ENCODE measurements at places on chromosomes 2 and 18.
A peak's percentile ranks its signal among the peaks of the same experiment; 100 is the strongest.

DNA sequence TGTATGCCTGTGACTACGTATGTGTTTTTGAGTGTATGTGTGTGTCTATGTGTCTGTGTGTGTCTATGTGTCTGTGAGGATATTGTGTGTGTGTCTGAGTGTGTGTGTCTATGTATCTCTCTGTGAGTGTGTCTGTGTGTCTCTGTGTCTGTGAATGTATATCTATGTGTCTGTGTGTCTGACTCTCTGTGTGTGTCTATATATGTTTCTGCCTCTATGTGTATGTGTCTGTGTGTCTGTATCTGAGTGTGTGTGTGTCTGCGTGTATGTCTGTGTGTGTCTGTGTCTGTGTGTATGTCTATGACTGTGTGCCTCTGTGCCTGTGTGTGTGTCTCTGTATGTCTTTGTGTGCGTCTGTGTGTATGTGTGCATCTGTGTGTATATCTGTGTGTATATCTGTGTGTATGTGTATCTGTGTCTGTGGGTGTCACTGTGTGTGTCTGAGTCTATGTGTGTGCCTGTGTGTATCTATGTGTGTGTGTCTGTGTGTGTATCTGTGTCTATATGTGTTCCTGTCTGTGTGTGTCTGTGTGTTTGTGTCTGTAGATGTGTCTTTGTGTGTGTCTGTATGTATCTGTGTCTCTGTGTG is 172.7 kb downstream of the MYCN start:
- no peak for DNase-seq

DNA sequence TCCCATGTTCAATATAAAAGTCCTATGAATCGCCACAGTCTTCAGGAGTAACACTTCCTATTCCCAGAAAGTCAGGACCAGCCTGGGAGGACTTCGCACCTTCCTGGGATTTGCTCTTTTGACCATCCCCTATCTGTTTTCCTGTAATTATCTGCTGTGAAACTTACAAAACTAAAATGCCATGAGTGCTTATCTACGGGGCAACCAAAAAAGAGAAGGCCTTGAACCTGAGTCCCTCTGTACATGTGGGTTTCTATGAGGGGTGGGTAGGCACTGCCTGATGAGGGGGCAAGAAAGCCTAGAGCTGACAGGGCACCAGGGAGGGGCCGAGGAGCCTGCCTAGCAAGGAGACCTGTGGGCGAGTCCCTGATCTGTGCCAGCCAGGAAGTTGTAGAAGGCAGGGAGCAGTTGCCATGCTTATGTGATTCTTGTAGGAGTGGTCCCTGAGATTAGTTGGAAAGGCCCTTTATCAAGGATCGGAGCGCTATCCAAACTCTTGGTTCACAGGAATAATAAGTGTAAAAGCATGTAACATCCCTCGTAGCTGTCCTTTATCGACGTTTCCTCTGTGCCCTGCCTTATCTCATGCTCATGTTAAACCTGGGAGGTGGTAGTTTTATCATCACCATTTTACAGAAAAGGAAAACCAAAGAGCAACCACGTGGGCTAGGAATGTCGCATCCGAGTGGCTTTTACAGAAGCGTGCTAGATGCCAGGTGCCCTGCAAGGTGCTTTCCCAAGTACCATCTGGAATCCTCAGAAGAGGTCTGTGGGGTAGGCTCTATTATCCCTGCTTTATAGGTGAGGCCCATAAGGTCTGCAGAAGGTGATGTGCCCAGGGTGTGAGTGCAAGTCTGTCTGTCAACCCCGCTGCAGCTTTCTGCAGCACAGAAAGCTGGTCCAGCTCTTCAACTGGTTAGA is 111.8 kb downstream of the B3GNT2 start:
- DNase-seq: no peak

DNA sequence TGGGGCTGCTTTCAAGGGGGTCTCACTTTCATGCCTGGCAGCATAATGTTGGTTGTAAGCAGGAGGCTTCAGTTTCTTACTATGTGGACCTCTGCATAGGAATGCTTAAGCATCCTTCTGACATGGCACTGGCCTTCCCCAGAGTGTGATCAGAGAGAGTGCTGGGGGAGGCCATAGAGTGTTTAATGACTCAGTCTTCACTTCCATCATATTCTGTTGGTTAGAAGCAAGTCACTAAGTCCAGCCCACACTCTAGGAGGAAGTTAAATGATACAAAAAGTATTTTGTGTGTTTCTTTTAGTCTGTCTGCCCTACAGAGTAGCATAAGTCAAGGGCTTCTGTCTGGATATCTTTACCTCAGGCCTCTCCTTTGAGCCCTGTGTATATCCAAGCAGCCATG is 64.9 kb downstream of the GALNT1 start:
- DNase-seq: no peak

DNA sequence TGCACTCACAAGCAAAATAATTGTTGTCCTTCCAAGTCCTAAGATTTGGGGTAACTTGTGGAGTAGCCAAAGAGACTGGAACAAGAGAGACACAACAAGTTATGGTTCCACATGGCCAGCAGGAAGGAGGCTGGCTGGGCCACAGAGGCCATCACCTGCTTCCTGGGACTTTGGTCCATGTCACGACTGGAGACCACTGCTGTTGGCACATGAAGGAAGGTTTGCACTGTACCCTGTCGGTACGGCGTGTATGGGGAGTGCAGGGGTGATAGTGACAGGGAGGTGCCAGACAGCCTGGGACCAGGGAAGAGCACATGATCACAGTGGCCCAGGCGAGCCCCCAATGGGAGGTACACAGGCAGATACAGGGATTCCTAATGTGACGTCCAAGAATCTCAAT is 15.5 kb downstream of the SLC66A2 start:
- DNase-seq: no peak

GRCh38 chr2:191177751-191178736 is 27.2 kb upstream of the STAT4 start:
- no peak for DNase-seq

- DNase-seq: no peak
Observed at GRCh38 chr18:53906681-53907080, 317.8 kb downstream of the MBD2 start.

GRCh38 chr2:186639939-186640338 is 50.1 kb downstream of the ITGAV start:
- peak; percentile 6 for DNase-seq

- DNase-seq: no peak
Observed at GRCh38 chr2:232117413-232117812, 155.9 kb downstream of the DIS3L2 start.

- no peak for DNase-seq
Observed at GRCh38 chr2:176445956-176446355, 176.7 kb downstream of the MTX2 start.

DNA sequence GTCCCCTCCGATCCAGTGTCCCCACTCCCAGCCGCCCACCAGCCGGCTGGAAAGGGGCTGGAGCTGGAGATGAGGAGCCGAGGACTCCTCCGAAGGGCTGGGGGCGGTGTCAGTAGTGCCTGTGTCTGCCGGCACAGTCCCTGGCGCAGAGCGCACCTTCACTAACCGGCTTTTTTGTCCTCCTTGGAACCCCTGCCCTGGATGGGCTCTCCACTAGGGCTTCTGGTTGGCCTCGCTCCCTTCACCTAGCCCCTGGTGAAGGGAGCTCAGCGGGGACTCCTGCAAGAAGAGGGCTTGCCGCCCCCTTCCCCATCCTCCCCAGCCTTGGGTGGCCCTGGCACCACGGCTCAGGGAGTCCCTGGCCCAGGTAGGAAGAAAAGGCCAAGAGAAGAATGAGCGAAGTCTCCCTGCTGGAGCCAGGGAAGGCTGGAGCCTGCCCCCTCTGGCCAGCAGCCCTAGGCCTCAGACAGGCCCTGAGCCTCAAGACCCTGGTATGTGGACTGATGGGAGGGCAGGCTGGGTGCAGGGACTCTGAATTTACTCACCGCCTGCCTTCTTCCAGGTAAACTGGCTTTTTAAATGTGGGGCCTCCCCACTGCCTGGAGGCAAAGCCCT is 570 bp upstream of the ECEL1 start:
- DNase-seq: no peak

GRCh38 chr2:44559108-44559507 is 197.4 kb downstream of the CAMKMT start:
- no peak for DNase-seq

DNA sequence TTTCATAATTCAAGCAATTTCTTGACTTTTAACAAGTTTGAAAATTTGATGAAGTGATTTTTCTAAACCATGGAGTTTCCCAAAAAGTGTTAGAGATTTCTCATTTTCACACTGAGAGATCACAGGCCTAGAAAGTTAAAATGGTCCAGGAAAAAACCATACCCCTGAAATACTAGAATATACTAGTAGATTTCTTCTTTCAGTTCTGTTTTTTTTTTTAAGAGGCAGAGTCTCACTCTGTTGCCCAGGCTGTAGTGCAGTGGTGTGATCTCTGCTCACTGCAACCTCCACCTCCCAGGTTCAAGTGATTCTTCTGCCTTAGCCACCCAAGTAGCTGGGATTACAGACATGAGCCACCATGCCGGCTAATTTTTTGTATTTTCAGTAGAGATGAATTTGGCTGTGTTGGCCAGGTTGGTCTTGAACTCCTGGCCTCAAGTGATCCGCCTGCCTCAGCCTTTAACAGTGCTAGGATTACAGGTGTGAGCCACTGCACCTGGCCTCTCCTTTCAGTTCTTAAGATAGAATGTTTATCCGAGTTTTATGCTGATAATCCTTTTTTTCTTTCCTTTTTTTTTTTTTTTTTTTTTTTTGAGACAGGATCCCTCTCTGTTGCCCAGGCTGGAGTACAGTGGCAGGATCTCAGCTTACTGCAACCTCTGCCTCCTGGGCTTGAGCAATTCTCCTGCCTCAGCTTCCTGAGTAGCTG is 14.4 kb downstream of the MTHFD2 start:
- no peak for DNase-seq

GRCh38 chr18:64474773-64475172 is 325.9 kb upstream of the LINC00305 start:
- DNase-seq: no peak

DNA sequence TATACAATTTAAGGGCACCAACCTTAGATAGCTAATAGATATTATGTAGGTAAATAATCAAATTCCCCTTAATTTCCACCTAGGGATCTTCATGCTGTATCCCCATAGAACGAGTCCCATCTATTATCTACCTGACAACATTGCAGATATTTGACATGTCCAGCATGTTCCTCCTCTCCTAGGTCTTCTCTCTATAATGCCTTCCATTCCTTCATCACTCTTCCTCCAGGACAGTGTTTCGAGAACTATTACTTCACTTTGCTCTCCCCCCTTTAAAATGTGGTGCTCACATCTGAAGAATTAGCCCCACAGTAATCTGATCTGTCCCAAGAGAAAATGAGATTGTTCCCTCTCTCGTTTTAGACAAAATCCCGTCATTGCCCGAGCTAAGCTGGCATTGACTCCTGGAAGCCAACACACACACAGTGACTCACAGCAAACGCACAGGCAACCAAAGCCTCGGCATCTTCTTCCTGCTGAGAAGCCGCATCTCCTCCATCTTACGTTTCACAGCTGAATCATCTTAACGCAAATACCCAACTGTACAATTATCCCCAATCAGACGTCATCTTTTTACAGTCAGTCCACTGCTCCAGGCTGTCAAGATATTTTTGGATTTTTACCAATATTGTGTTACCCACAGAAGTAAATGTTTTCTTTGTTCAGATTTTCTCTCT is 162.9 kb upstream of the AGAP1 start:
- no peak for DNase-seq

DNA sequence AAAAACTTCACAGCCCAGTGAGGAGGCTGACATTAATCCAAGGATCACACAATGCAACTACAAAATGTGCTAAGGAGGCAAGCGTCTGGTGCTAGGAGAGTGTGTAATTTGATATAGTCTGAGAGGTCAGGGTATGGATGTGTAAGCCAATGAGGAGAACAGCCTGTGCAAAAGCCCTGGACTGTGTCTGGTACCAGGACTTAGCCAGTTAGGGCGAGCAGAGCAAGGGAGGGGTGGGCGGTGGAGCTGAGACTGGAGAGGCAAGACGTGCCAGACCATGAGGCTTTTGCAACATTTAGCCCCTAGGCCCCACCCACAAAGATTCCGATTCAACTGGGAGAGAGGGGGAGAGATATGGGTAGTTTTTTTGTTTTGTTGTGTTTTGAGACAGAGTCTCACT is 33.5 kb upstream of the SPRED2 start:
- no peak for DNase-seq

DNA sequence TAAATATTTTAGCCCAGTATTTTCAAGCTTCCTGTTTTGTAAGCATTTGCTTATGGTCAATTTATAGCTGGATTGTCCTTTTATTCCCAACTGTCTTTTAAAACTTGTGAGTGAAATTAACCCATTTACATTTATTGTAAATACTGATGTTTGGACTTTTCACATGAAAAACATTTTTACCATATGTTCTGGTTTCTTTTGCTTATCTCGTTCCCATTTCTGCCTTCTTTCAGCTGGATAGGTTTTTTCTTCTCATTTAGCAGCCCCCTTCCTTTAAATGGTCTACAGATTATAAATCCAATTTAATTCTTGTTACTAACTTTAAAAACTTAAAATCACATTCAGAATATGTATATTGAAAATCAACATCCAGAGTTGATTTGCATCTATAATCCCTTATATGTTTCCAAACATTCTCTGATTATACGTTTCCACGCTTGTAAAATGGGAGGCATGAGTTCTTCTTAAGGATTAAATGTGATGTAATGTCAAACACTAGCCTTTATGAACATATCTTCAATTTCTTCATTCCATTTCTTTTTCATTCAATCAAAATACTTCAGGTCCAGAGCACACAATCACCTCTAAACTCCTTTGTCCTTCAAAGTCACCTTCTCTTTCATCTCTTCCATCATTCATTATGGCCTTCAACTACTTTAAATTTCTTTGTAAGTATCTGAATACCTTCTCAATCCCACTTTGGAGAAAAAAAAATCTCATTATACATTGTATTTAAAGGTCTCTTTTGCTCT is 1.1 kb upstream of the KDM3A start:
- no peak for DNase-seq

- DNase-seq: no peak
Observed at GRCh38 chr2:235983016-235983415, 185.2 kb downstream of the GBX2 start.

- DNase-seq: no peak
Observed at GRCh38 chr2:67660015-67660602, 263.0 kb downstream of the ETAA1 start.

DNA sequence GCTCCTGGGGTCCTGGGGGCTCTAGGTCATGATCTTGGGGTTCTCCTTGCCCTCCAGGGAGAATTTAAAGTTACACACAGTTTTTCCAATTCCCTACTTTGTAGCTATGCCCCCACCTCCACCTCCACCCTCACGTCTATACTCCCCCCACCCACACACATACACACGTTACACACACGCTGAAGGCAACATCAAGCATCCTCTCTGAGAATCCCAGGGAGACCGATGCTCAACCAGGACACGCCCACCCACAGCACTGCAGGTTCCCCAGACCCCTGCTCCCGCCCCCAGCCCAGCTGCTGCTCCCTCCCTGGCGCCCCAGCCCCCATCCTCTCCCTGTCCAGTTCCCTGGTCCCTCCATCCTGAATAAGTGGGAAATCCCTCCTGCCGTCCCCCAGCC is 6.4 kb upstream of the TNS1 start:
- DNase-seq: no peak

GRCh38 chr2:158931572-158931971 is 36.9 kb upstream of the TANC1 start:
- DNase-seq: no peak
